Memory B cell (primary cell): ENCODE measurements at places on chromosomes 3 and 15.

DNA sequence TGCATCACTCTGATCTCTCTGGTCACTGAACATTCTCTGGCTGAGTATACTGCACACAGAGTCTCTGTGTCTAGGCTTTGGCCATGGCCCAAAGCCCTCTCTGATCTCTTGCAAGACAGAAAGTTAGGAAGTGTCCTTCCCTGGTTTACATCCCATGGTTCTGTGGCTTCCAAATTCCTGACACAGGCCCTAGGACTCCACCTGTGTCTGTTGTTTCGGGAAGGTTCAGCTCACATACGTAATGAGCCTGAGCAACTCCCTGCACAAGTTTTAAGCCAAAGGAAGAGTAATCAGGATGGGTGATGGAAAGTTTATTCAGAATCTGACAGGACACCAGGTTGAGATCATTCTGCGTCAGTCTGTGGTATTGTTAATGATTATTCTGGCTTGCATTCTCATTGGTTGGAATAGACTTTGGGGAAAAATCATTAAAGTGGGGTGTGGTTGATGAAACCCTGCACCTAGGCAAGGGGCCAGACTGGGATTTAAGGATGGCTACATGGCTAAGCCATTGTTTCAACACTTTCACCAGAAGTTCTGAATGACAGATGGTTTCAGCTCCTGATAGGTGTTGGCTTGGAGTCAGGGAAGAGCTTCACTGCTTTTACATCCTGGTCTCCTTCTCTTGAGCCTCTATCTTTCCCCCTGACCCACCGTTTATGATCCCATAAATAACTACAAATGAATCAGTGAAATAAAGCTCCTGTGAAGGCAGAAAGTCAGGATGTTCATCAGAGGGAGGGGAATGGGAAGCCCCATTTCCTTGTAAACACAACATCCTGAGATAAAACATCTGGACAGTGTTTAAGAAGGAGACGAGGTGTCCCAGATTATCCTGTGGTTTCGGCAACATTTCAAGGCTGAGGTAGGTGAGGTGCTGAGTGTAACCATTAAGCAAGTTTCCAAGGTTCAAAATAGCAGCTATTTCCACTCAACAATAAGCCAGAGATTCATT lies 14.1 kb downstream of the LCMT2 start:
- no peak for DNase-seq

GRCh38 chr15:51577636-51578304 lies 44.8 kb downstream of the DMXL2 start:
- no peak for DNase-seq

- no peak for DNase-seq
These were observed 39.2 kb upstream of the POLR2M start for GRCh38 chr15:57667171-57667849.

DNA sequence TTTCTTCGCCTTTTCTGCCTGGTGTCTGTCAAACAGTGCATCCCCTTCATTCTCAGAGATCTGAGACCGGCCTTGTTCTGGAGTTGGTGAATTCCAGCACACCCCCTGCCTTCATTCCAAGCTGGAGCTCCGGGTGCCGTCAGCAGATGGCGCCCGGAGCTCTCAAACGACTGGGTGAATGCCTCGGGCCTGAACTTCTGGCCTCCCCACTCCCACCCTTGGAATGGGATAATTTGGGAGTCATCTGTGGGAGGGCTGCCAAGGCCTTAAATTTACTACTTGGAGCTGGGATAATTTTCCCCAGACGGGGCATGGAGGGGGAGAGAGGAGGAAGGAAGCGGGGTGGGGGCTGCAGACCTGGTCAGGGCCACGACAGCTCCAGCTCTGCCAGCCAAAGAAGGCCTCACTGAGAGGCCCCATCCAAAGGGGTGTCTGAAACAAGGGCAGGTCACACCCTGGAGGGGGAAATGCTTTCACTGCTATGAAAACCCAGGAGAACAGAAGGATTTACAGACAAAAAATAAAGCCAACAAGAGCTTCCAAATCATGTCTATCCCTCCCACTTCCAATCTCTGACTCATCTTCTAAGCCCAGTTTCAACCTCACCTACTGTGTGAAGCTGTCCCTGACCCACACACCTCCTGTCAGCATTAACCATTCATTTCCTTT lies 187.9 kb downstream of the OPA1 start:
- no peak for DNase-seq

DNA sequence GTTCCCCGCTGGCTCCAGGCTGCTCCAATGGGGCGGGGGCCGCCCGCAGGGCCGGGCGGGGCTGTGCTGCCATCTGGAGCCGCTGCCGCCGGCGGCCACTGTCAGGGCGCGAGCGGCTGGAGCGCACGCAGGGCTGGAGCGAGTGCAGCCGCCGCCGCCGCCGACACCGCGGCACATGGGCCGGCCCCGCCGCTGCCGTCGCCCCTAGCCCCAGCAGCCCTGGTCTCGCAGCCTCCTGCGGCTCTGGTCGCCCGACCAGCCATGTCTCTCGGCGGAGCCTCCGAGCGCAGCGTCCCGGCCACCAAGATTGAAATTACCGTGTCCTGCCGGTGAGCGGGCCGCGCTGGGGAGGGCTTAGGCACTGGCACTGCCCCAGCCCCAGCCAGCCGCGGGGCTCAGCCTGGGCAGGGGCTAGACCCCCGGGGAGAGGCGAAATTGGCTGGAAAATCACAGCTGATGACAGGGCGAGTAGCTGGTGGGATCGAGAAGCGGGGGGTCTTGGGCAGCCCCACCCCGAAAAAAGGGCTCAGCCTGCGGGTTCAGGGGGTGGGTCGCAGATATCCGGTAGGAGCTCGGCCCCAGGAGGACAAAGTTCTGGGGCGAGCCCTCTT lies at the start of gene CPNE9:
TSS of gene CPNE9 (plus strand) at position 98 of the 611 bp plus-strand sequence. CDS start at position 262, 164 bp downstream.
- no peak for DNase-seq

- no peak for DNase-seq
These were observed 116.3 kb upstream of the UBE2E2 start for GRCh38 chr3:23086831-23087230.

DNA sequence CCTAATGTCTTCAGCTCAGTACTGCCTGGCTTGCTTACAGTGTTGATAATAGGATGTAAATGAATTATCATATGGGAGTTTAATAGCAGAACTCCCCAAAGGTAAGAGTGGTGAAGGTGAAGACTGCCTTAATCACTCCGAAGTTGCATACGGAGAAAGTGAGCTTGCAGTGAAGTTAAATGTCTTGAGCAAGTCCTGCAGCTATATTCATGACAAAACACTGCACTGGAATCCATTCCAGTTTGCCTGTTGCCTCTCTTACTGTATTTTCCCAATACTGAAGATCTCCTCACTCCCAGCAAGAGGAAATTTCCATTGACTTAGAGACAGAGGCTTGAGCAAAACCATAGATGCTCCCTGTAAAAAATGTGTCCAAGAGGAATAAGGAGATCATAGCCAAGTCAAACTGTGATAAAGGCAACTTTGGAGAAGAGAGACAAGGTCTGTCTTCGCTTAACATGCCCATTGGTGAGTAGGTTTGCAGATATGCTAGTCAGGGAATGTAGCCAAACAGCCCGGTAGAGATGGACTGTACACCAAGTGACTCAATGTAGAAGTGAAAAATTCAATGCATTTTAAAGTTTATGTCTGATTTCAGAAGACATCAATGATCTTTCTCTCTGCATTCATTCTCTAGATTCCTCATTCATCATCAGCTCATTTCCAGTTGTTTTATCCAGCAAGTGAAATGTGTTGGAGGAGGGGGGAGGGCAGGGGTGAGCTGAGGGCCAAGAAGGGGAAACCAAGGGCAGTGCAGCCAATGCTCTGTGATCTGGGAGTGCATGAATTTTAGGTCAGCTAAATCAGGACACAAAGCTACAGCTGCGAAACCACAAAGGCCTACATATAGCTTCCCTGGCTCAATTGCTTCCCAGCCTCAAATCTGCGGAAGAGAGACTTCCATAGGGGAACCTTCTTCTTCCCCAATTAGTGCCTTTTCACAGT lies 667.1 kb upstream of the NR2F2 start:
- DNase-seq, result no peak

DNA sequence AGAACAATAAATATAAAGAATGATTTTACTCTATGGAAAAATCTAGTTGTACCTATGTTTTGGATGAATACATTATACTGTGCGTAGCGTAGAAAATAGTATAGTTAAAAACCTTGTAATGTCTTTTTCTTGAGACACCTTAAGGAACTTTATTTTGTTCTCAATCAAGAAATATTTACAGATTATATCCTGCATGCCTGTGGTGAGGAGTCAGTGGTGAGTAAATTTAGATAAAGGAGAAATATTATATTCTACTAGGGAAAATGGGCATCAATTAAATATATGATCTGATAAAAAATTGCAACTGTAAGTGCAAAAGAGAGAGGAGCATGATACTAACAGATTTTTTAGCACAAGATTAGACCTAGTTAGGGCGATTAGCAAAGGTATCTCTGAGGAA lies 157.7 kb downstream of the RBMS3 start:
- DNase-seq, result no peak

- no peak for DNase-seq
These were observed 317.5 kb downstream of the BCHE start for GRCh38 chr3:165519687-165520086.

DNA sequence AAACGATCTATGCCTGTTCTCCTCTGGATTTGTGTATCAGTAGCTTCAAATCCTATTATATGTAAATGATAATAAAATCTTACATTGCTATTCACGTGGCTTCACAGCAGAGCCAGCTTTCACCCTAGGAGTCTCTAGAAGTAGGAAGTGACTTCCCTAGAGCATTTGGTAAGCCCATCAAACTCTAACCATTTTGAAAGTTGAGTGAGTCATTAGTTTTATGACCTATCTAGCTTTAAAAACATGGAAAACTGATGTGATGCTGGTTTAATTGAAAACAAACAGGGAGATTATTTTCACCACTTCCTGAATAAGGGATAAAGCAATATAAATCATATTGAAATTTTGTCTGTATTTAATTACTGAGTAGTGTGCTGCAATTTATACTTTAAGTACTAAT lies 275.2 kb downstream of the EPHA6 start:
- no peak for DNase-seq

- no peak for DNase-seq
These were observed 597.2 kb downstream of the GOLGA6L6 start for GRCh38 chr15:19944261-19944888.

- no peak for DNase-seq
These were observed 37.2 kb downstream of the IL20RB start for GRCh38 chr3:136994772-136995516.

GRCh38 chr3:56885879-56886278 lies 84.1 kb upstream of the ARHGEF3 start:
- DNase-seq, result no peak

GRCh38 chr3:147925272-147925671 lies 516.1 kb downstream of the ZIC1 start:
- DNase-seq, result no peak
